Mesenteric fat pad (tissue), 1 donor: ENCODE measurements at places on chromosomes 5 and 9. TPM values are rescaled to one million over a fixed set of nuclear protein-coding genes. Genes with fewer than 3 reads are reported as not detected.

DNA sequence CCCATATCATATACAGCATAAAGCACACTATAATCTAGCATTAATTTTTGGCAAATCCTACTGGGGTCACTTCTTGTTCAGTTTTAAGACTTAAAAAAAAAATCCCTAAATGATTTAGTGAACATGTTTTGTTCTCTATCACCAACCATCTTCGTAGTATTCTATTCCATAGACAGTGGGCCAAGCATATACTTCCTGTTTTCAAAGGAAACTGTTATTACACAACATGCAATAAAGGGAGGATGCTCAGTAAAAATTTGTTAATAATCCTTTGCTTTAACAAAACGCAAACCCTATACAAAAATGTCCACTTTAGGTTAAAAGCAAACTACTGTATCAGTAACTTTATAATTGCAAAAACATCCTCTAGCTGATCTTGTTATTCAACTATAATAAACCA, 13.0 kb downstream of the CCNH start:
- no peak for DNase-seq

DNA sequence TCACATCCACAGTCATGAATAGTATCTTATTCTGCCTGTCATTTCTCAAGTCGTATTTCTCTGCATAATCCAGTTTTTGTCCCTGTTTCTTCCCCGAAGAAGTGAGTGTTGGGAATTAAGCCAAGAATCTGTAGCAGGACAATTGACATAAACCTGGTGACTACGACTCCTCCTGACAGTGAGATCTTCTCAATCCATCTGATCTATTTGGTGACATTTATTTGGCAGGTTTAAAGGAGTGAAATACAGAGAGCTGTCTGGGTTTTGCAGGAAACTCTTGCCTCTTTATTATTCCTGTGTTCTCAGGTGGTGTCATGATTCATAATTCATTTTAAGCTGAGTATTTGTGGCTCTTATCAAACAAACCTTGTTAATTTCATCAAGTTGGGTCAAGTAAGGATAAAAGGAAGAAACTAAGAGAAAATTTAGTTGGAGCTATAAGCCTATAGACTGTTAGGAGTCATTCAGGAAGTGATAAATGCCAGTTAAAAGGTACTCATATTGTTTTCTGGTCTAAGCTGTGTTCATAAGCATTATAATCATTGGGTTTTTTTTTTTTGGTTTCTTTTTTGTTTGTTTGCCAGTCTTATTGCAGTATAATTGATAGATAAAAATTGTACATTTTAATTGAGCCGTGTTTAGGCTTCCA, 95.9 kb upstream of the PCSK1 start:
- DNase-seq: no peak

GRCh38 chr9:116786737-116787136, 99.6 kb downstream of the TRIM32 start:
- DNase-seq: no peak

DNA sequence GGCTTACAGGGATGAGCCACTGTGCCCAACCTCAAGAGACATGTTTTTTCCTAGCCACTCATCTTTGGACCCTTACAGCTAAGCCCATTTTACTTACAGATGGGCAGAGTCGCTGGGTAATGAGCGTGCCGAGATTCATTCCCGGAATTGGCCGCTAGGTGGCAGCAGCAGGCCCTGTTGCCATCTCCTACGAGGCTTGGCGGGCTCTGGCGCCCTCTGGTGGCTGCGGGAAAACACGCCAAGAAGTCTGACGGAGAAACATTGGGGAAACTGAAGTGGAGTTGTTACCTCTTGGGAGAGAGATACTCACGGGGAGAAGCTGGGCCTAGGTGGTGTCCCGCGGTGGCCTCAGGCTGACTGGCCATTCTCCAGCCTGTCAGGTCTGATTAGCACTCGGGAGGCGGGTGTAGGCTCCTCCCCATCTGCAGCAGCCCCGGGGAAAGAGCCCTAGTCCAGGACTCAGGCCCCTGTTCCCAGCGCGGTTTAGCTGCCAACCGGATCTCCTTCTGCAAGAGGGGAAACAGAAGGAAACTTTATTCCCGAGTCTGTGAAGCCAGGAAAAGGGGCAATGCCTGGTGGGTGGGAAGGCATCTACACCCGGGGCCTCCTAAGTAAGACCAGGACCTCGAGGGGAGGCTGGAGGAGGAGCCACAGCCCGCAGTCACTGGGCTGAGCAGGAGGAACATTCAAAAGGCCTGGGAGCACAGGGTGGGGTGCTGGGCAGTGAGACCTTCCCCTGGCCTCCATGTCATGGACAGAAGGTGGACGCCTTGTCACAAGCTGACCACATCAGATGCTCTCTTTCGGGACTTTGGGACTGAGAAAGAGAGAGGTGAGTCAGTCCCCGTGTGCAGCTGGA, 9.7 kb downstream of the PTGES2 start:
- DNase-seq: peak; percentile 98

GRCh38 chr5:173717959-173718358, 101.5 kb upstream of the BOD1 start:
- no peak for DNase-seq

- DNase-seq: no peak
Measured at GRCh38 chr9:123928533-123929176, 1.3 kb downstream of the DENND1A start.

GRCh38 chr5:316210-317085, 5.1 kb upstream of the AHRR start:
- no peak for DNase-seq

GRCh38 chr9:98940276-98940675, 3.4 kb upstream of the COL15A1 start:
- no peak for DNase-seq

DNA sequence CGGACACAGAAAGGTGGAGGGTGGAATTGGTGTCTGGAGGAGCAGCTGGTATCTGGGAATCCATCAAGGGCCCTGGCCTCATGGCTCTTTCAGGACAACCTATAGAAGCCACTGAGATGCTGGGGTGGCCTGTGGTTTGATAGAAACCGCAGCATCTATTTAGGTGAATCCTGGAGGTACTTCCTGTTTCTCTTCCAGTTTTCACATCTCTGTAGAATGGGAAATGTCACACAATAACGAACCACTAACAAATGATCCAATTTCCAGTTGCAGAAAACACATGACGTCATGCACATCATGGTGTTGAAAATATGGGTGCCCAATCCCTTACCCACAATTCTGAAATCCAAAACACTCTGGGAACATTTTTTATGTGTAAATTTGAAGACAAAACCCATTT, 52.2 kb downstream of the ROPN1L start:
- DNase-seq: no peak

DNA sequence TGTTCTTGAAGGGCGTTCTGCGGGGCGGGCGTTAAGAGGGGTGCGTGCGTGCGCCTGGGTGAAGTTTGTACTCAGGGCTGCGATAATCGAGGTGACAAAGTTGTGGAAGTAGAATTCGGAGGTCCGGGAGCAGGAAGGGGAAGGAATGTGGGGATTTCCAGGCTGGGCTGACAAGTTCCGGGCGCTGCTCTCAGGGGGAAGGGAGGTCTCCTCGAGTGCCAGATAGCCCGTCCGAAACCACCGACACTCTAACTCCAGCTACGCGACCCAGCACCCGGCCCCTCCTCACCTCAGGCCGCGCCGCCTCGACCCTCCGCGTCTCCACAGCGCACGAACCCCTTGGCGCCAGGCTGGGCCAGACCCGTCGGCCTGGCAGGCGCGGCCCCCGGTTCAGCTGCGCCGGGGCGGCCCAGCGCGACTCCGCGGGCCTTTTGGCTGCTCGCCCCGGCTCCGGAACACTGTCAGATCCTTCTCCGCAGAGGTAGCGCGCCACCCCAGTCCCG, at the start of gene IL6ST:
Gene IL6ST, minus strand, starts transcription at position 469 of the 503 bp plus-strand sequence. CDS start 18,685 bp downstream, outside the sequence.
- no peak for DNase-seq

DNA sequence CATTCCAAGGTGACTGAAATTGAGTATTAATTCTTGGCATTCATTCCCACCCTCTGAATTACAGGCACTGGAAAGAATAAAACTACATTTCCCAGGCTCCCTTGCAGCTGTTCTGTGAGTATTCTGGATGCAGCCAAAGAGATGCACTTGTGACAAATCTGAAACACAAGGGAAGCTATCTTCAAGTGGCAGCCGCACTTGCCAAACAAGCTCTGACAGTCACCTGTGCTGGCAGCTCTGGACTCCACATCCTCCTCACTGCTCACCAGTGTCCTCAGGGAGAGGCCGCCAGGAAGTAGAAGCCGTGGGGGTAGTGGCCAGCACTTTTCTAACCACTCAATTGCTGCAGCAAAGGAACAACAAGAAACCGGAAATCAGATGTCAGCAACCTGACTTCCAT, 275.0 kb downstream of the NR2F1-AS1 start:
- no peak for DNase-seq

DNA sequence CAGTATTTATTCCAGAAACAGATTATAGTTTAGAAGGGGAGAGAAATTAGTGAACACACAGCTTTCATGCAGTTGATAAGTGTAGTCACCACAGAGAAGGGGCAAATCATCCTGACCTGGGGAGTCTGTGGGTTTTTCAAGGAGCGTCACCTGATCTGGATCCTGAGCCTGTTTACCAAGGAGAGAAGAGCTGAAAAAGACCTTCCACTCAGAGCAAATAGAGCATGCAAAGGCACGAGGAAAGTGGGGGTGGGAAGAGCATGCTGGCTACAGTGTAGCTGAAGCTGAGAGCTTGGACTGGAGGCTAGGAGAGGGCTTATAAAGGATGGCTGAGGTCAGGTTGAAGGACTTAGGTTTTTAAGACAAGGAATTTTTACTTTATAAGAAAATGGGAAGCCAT, 30.4 kb downstream of the ACO1 start:
- DNase-seq: no peak

DNA sequence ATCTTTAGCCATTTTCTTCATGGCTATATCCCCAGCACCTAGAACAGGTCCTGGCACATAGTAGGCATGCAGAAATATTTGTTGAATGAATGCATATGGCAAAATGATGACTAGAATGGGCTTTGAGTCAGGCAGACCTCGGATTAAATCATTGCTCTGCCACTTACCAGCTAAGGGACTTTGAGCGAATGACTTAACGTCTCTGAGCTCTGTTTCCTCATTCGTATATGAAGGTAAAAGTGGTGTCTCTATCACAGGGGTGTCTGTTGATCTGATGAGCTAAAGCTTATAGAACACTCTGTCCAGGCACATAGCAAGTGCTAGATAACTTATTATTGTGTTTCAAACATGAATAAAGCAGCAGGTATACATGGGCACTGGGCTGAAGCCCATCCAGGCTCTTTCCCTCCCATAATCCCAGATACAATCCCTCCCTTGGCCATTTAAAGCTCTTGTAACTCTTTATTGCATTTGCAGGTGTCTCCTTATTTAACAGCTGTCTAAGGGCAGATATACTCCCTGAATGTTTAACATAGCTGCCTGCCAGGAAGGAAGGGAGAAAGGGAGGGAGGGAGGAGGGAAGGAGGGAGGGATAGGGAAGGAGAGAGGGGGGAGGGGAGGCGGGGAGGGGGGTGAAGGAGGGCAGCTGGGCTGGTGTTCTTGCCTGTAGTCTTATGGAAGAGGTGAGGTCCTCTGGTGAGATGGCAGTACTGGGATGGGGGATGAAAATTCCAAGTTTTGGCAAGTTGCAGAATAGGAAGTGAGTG, 23.2 kb upstream of the STXBP1 start:
- DNase-seq: no peak

- no peak for DNase-seq
Measured at GRCh38 chr5:133977858-133978257, 9.4 kb upstream of the C5orf15 start.

- no peak for DNase-seq
Measured at GRCh38 chr9:98873951-98874371, 66.5 kb downstream of the GALNT12 start.

DNA sequence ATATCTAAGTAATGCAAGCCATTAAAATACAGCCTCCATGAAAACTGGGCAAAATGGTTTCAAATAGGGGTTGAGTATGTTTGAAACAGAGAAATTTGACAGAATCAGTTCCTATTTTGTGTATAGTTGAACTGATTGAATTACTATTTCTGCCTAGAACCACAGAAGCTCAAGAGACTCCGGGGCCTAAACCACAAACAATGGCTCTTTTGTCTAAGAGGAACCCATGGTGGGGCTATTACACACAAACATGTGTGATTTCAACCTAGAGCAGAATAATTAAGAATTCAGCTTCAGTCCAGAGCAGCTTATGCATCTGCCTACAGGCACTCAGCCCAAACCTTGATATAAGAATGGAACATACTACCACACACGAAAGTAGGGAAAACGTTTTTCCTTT, 171.2 kb upstream of the MPDZ start:
- DNase-seq: no peak

DNA sequence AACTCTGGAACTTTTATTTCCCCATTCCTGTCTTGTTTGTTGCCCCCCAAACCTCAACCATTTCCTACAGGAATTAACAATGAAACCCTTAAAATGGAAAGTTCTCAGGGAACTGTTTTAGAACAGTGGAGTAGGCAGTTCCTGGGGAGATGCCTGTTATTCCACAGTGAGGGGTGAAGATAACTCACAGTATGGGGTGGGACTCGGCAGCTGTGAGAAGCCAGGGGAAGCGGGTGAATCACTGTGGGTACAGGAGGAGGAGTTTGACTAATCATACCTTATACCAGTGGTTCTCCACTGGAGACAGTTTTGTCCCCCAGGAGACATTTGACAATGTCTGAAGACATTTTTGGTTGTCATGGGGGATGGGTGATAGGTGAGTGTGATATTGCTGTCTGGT, 36.9 kb upstream of the GLRA1 start:
- no peak for DNase-seq

DNA sequence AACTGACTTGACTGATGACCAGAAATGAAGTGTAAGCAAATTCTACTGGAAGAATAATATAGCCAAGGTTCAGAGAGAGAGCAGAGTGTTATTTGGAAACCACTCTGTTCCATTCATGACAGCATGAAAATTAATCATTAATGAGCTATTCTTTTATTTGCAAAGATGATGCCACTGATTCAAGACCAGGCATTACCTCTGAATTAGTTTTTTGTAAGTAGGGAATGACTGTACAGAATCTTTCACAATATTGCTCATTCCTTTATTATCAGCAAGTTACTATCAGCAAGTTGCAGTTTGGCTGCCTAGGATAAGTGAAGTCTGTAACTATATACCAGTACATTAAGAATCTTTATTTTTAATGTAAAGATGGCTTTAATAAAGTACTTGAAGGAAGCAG, 75.1 kb upstream of the RGMB start:
- no peak for DNase-seq

GMCL2 gene
- total RNA-seq: not detected

PRSS3 gene
- total RNA-seq: not detected

TMEM174 gene
- total RNA-seq: not detected

IFNB1 gene
- not detected for total RNA-seq

PCDHA12 gene
- 0.29 TPM for total RNA-seq

PHF24 gene
- total RNA-seq: 0.39 TPM

NUTM2G gene
- not detected for total RNA-seq

ZNF354C gene
- total RNA-seq: 4.5 TPM

MAMDC2 gene
- 3.7 TPM for total RNA-seq

CD74 gene
- total RNA-seq: 486 TPM

STPG3 gene
- total RNA-seq: not detected

PIP5K1B gene
- total RNA-seq: 0.74 TPM

ANKRD31 gene
- total RNA-seq: 0.13 TPM

CCDC180 gene
- total RNA-seq: 2.8 TPM
